Stimulated activated CD4-positive, alpha-beta T cell treated with anti-CD3 and anti-CD28 coated beads, Interleukin-2, amount 100 ng/mL, for 48 hours (primary cell): ENCODE measurements at places on chromosomes 3 and 15.

- DNase-seq, result no peak
These were observed 104.9 kb upstream of the MANF start for GRCh38 chr3:51280176-51280575.

DNA sequence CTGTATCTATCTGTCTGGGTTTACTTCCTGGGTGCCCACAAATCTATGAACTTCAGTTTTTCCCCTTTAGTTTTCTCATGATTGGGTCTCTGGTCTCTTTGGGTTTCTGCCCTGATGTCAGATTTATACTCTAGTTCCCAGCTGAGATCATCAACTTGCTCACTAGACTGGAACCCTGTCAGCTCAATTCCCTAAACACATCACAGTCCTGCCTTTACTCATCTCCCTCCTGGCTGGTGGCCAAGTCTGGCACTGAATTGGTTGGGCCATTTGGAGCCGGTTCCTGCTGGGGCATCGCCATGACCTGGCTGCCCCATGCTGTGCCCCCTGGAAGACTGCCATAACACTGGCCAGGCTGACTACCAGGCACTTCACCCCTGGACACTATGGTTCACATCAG lies 345.3 kb downstream of the CHST2 start:
- no peak for DNase-seq

GRCh38 chr3:17233398-17233800 lies 348.6 kb downstream of the PLCL2 start:
- no peak for DNase-seq

- no peak for DNase-seq
These were observed 2.3 kb downstream of the PHLDB2 start for GRCh38 chr3:111861391-111861790.

- DNase-seq, result no peak
These were observed 54.1 kb downstream of the PLXNA1 start for GRCh38 chr3:127037021-127037400.

DNA sequence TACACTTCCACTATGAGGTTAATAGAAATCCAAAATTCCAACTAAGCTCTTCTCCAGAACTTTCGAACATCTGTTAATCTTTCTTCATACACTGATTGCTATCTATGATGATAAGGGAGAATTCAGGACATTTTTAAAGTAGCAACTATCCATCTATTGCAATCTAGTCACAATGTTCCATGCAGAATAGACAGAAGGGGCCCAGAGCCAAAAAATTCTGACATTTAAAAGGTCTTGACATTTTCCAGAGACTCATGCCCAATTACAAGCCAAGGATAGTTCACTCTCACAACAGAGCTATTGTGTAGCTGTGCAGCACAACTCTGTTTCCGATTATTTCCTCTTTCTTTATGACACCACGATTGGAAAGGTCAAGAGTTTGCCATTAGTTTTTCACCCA lies 999.7 kb upstream of the ALCAM start:
- DNase-seq, result no peak

GRCh38 chr15:78061963-78062427 lies 15.5 kb downstream of the TBC1D2B start:
- no peak for DNase-seq

- DNase-seq, result no peak
These were observed 274.1 kb downstream of the SHQ1 start for GRCh38 chr3:72574144-72574543.

GRCh38 chr15:98700519-98700918 lies 52.2 kb downstream of the IGF1R start:
- no peak for DNase-seq

GRCh38 chr3:23608650-23609049 lies 197.1 kb upstream of the UBE2E1 start:
- no peak for DNase-seq
